Erythroblast (primary cell): ENCODE measurements at places on chromosomes 2 and 18.
A peak's percentile ranks its signal among the peaks of the same experiment; 100 is the strongest.

GRCh38 chr2:127528487-127528886 is 2.2 kb upstream of the IWS1 start:
- no peak for DNase-seq

- DNase-seq: no peak
These were observed 187.7 kb downstream of the FAM210A start for GRCh38 chr18:13538630-13539029.

DNA sequence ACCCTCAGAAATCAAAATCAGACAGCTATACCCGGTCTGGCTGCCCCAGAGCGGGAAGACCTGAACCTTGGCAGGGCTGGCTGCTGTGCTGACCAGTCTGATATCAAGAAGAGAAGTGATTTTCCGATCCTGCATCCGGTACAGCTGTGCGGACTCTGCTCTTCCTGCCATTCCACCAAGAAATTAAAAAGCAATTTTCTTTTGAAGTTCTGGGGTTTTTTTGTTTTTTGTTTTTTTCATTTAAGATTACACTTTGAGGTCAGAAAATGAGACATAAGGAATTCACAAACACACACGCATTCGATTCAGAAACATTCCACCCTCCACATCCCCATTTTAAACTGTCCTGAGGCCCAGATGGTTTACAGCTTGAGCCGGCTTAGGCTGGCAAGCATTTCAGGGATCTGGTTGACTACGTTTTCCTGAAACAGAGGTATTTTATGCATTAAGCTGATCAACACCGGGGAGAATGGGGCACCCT is 156.5 kb downstream of the COL6A3 start:
- no peak for DNase-seq

GRCh38 chr2:100113990-100114433 is 28.4 kb downstream of the AFF3 start:
- no peak for DNase-seq

DNA sequence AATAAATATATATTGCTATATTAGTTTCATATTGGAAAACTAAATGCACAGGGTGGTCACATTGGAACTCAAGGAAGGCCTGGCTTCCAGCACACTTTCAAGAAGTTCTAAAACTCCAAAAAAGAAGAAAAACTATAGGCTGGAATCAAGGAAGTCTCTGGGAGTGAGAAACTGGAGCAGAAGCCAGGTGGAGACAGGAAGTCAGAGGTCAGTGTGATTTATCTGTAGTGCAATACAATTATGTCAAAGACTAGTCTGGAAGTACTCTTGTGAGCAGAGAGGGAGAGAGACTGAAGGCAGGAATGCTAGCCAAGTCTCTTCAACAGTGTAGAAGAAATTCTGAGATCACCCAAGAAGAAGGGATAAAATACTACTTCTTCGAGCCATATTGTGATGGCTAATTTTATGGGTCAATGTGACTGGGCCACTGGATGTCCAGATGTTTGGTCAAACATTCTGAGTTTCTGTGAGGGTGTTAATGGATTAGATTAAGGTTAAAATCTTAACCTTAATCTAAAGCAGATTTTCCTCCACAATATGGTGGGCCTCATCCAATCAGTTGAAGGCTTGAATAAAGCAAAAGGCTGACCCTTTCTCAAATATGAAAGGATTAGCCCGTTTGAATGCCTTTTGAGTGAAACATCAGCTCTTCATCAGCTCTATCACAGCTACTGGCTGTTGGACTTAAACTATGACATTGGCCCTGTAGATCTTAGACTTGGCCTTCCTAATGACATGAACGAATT is 208.0 kb downstream of the TDRD15 start:
- no peak for DNase-seq

DNA sequence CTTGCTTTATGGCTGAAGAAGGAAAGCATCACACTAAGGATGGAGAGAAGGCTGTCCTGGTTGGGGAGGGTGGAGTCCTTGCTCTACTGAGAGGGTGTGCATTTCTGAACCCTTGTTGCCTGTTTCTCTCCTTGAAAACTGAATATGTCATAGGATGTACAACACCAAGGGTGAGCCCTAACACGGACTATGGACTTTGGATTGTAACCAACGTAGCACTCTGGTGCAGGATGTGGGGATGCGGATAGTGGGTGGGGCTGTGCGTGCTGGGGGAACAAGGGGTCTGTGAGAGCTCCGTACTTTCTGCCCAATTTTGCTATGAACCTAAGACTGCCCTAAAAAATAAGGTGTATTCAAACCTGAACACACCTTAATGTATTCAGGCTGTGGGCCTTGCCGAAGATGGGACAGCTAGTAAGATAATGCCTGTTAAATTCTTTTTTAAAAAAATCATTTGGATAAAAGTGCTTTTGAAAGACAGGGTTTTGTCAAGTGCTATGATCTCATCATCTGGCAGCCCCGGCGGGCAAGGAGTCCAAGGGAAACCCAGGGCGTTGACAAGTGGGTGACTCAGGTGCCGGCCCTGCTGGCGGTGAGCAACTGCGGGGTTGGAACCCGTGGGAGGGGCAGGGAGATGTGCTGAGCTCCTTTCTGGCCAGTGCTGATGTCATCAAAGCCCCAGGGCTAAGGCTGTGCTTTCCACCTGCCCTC is 54.0 kb downstream of the GATA6 start:
- peak; percentile 25 for DNase-seq

DNA sequence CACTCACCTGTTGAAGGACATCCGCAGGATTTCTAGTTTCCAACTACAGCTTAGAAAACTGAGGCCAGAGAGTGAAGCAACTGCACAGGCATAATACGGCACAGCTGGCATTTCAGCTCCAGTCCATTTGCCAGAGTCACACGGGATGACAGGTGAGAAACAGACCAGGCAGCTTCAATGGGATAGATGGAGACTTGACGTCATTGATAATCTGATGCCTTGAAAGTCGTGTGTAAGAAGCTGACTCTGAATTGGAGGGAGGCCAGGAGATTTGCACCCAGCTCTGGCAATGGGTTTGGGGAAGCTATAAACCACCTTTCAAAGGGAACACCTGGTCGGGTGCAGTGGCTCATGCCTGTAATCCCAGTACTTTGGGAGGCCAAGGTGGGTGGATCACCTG is 12.4 kb upstream of the DNMT3A start:
- DNase-seq: no peak

GRCh38 chr2:205895981-205896655 is 189.9 kb downstream of the INO80D start:
- no peak for DNase-seq

DNA sequence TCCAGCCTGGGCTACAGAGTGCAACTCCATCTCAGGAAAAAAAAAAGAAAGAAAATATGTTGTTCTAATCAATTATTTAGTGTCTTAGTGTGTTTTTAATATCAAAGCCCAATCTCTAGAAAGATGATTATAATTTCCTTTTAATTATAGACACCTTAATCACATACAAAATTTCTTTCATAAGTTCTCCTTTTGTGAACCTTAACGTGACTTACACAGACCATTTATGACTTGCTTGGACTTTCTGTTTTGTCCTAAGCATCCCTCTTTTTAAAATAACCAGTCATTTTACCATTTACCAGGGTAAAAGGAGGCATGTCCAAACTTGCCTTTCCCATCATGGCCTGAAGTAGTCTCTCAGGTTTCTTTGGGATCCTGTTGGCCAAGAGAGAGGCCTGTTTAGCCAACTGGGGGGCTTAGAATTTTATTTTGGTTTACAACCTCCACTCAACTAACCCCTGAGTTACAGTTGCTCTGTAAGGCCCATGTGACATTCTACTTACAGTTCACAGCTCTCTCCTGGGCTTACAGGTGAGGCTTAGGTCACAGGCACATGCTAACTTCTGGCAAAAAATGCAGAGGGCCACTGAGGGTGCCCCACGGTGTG is 23.9 kb upstream of the GPR155 start:
- DNase-seq: peak; percentile 42

DNA sequence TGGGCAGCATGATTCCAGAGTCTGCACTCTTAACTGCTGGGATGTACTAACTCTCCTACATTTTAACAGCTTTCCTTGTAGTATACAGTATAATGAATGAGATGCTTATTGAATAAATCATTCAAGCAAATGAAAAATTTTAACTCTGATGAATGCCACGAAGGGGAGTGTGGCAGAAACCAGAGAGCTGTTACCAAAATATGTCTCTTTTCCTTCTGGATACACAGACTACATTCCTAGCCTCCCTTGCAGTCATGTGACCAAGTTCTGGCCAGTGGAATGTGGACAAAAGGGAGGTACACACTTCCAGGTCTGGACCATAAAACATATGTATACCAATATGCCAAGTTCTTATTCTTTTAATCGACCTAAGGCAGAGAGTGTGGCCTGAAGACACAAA is 1.7 kb upstream of the EML4 start:
- DNase-seq: no peak

GRCh38 chr2:239277401-239278085 is 123.3 kb downstream of the HDAC4 start:
- no peak for DNase-seq

GRCh38 chr2:136215908-136216472 is 98.0 kb upstream of the CXCR4 start:
- DNase-seq: peak; percentile 49

- no peak for DNase-seq
These were observed 276.3 kb upstream of the PARD3B start for GRCh38 chr2:204268971-204269370.

DNA sequence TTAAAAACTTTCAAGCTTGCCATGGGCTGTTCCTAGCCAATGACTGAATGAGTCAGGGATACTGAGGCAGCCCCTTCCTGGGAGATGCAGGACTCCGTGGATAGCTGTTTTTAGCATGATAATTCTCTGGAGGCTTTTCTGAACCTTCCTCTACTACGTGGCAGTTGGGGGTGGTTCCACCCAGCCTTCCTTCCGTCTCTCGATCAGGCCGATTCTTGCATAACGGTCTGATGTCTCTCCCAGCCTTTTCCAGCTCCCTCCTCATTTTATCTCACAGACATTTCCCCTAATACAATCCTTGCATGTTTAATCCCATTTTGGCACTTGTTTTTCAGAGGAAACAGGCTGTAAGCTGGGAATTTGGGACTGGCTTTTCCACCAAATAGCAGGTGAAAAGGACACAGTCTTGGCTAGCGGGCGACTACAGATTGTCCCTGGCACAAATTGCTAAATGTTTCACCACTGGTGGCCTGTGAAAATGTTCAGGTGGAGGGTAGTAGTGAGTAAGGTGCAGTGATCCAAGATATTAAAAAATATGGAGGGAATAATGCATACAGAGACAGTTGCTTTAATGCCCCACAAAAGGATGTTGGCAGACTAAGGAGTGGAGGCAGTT is 21.0 kb upstream of the CTLA4 start:
- no peak for DNase-seq

- no peak for DNase-seq
These were observed 9.7 kb downstream of the STK39 start for GRCh38 chr2:168237741-168238140.

DNA sequence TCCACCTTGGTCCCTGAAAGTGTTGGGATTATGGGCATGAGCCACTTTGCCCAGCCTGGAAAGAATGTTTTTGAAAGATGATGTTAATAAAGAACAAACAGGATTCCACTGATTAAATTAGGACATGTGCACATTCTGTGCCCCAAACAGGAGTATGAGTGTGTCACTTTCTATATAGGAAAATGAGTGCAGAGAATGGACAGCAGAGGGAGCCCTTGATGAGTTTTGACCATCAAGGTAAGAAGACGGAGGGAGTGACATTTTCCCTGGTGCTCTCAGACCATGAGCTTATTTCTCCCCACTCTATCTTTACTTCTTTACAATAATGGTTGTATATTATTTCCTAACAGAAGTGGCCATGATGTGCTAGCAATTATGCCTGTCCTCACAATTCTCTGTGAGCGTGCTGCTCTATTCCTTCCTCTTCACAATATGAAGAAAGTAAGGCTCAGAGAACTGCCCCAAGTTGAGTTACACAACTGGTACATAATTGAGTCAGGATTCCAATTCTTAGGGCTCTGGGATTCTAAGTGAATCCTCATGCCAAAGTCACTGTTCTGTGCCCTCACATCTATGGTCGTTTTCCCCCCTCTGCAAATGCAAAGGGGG is 20.6 kb downstream of the RPL37A start:
- peak; percentile 76 for DNase-seq

DNA sequence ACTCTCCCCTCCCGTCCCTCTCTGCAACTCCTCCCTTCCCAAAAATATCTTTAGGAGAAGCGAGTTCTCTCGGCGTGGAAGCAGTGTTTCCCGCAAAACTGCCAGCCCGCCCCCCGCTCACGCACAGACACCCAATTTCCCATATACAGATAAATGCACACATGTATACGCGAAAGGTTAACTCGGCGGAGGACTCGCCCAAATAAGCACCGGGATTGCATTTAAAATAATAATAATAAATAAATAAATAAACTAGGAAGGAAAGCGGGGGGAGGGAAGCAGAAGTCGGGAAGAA is 70.0 kb upstream of the PSMD14 start:
- no peak for DNase-seq

DNA sequence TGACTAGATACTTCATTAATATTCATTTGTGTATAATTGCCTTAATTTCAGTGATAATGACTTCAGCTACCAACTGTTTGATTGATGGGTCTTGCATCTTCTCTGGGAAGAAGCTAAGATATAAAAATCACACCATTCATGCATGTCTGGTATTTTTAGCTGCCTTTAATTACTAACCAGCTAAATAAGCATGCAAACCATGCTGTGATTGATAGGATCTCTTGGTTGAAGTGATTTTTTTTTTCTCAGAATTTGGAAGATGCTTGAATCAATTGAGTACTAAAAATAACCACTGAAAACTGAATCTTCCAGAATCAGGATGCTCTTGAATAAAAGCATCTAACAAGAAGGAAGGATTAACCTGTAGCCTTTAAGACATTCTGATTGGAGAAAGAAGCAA is 668.8 kb downstream of the TDRD15 start:
- DNase-seq: no peak

GRCh38 chr2:9336576-9337314 is 86.6 kb downstream of the ITGB1BP1 start:
- peak; percentile 80 for DNase-seq

DNA sequence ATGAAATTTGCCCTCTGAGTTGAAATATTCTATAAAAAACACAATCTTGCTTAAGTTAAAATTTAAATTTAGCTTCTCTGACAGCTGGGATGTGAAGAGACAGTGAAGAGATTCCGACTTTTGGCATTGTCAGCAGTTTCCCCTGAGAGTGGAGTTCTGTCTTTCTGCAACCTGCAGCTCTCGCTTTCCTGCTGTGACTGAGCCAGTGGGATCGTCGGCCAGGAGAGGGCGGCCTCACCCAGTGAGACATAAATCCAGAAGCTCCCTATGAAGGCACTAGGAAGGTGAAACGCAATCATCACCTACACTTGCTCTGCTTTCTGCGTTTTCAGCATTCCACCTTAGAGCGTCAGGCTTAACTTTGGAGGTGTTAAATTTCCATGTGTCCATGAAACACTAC is 75.4 kb upstream of the HNMT start:
- peak; percentile 37 for DNase-seq

GRCh38 chr2:227996366-227996765 is 124.9 kb downstream of the DAW1 start:
- DNase-seq: no peak

- no peak for DNase-seq
These were observed 346.3 kb downstream of the CELF4 start for GRCh38 chr18:37219257-37219656.

DNA sequence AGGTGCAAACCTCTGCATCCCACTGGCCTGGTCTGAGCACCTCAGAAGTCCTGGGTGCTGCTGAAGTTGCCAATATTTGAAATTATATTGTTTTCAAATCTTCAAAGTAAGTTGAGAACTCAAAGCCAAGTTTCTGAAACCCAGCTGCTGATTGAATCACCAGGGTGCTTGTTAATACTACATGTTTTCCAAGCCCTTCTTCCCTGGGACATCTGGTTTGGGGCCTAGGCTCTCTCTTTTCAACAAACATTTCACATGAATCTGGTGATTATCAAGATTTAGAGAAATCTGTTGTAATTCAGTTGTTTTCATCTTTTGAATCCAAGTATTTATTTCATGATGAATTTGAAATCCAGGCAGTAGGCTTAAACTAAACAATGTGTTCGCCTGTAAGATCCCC is 24.4 kb downstream of the MLPH start:
- DNase-seq: no peak
